Activated T-cell treated with anti-CD3 and anti-CD28 coated beads for 48 hours (primary cell): ENCODE measurements at places on chromosomes 4 and X.

GRCh38 chr4:145920205-145920604, 18.4 kb downstream of the ZNF827 start:
- DNase-seq: no peak

- no peak for DNase-seq
Measured at GRCh38 chr4:128350449-128351045, 62.9 kb upstream of the PGRMC2 start.

DNA sequence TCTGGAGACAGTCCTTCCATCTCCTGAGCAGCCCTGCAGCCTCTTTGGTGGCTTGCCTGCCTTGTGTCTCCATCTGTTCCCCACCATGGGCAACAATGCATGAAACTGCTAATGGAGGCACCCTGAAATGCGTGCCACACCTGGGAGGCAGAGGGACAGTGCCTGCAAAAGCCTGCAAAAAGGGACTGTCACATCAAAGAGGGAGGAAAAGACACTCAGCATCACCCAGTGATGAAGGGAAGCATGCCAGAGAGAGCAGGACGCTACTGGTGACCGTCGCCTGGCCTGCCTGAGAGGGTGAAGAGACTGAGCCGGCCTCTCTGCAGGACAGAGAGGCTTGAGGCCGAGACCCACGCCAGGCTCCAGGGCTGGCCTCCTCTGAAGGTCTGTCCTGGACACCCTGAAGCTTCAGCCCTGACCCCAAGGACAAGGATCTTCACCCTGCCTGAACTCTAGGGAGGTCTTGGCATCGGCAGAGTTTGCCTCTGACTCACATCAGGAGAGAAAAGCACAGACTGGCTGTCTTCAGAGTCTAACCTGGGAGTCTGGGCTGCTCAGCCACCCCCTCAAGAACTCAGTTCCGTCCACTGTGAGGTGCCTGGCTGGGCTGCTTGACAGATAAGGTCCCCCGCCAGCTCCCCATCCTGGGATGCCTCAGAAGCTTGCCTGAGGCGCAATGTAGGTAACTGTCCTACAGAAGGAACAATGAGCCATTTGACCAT, 8.1 kb downstream of the ACSL1 start:
- DNase-seq: no peak

DNA sequence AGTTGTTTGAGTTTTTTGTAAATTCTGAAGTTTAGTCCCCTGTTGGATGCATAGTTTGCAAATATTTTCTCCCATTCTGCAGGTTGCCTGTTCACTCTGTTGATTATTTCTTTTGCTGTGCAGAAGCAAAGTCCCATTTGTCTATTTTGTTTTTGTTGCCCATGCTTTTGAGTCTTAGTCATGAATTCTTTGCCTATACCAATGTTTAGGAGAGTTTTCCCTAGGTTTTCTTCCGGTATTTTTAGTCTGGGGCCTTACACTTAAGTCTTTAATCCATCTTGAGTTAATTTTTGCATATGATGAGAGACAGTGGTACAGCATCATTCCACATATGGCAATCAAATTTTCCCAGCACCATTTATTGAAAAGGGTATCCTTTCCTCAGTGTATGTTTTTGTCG, 405.8 kb upstream of the RPS6KA3 start:
- no peak for DNase-seq

GRCh38 chrX:68511255-68511654, 12.4 kb downstream of the YIPF6 start:
- no peak for DNase-seq

- DNase-seq: no peak
Measured at GRCh38 chr4:110172972-110173371, 25.4 kb downstream of the ELOVL6 start.

DNA sequence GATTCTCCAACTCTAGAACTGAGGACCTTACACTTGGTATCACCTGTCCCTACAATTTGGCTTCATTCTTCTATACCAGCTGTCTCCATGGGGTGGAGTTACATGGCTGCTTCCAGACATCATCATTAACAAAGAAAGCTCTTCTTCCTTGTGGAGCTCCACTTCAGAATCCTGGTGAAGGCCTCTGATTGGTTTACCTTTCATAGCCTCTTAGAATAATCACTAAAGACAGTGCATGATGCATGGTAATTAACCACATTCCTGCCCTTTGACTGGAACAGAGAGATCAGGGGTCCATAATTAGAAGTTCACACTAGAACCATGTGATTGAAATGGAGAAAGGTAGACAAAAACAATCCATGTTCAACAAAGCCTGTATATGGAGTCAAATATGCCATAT, 112.6 kb upstream of the ZNF827 start:
- DNase-seq: no peak

DNA sequence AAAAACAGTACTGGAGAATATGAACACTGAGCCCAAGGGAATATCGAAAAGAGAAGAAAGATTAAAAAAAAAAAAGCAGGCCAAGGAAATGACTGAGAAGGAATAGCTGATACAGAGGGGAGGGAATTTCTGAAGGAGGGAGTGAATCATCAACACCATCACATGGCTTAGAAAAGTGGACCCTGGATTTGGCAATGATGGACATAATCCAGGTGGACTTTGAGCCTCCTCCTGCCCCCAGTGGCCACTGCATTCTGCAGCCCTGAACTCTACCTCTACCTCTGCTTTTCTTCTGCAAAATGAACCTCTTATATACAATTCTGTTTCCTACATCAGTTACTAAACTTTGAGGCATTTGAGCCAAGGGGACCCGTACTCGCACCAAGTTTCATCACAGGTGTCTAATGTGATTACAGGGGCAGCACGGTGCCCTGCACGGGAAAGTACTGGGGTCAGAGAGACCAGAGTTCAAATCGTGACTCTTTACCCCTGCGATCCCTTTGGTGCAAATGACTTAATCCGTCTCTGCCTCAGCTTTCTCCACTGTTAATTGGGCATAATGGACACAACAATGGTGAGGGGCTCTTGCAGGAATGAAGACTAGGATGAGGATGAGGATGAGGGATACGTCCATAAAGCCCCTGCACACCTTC, 1.1 kb downstream of the OCIAD2 start:
- no peak for DNase-seq

DNA sequence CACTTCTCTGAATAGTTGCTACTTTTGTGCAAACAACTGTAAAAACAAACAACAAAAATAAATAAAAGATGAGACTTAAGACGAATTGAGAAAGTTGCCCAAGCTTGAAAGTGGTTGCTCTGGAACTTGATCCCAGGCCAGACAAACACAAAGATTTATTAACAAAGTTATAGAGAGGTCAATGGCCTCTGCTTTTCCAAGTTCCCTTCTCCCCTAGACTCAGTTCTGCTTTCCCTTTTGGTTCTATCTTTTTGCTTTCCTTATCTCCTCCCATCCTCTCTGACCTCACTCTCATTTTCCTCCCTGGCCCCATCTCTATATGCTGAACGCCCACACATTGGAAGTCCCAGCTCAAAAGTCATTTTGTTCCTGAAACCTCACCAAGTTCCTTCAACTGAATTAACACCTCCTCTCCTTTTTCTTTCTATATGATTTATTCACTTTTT, 82.7 kb downstream of the MXRA5 start:
- DNase-seq: no peak

GRCh38 chrX:109281483-109282275, 200.2 kb downstream of the GUCY2F start:
- DNase-seq: no peak

DNA sequence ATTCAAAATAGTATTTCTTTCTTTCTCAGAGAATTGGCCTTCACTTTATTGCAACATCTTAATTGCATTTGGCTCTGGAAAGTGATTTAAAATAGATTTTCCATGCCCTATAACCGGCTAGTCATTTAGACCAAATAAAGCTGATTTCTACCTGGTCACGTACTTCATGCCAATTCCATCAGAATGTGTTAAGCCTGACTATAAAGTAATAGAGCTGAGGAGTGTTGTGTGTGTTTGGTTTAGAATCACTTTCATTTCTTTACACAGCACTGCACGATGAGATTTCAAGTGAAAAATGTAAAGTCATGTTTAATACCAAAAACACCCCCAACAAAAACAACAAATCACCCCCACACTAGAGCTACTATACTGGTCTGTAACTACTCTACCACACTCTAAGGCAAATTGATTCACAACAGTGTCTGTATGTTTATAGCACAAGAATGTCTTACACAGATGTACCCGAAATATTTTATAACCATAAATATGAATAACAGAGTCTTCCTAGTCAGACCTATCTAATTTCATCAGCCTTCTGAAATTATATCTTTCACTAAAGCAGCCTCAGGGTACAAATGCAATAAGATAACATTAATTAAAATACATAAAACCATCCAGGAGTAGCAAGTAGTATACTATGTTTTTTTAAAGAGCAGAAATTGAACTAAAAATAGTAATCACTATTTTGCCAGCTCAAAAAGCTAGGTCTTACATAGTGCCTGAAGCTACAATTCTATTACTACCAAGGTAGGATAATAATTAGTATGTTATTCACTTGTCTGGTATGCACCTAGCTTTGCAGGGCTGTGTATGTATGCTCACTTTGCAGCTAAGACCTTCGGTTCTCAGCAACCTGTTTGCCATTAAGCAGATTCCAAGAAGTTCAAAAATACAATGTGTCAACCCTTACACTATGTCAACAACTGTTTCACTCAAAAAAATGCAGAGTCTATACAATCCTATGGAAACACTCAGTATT, 28.4 kb downstream of the APBB2 start:
- no peak for DNase-seq

DNA sequence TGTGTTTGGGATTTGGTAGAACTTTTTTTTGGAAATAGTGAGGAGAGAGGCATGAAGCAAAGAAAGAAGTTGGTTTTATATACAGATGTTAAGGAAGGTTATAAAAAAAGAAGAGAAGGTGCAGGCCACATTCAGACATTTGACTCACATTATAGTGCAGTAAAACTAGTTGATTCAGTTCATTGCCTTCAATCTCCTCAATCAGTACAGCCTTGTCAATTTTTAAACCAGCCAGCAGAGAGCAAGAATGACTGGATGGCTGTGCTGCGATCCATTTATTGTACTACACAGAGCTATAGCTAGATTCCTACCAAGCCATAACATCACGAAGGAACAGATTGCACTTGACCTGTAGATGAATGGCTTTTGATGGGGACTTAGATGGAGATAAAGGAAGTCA, 79.7 kb upstream of the LSM6 start:
- no peak for DNase-seq

- DNase-seq: no peak
Measured at GRCh38 chrX:123834116-123834515, 25.7 kb upstream of the XIAP start.

DNA sequence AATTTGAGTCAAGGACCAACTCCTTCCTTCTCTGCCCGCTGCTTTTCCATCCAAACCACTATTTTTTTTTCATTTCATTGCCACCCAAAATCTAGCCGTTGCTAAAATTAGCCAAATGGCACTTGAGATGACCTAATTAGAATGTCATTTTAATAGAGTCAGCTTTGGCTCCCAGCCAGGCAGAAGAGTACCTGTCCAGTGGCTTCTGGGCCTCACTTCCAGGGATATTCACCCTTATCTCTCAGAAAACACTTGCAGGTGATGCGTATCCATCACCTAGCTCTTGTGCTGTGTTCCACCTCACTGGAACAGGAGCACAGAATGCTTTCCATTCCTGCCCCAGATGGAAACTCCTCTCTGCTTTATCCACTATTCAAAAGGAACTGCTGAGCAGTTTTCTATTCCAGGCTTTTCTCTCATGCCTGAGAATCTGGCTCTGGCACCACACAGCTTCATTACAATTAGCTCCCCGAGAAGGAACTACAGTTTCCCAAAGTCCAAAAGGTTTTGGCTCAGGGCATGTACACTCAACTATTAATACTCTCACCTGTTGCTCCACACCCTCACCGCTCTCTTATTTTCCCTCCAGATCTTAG, 18.5 kb downstream of the MAGEA9B start:
- DNase-seq: no peak

DNA sequence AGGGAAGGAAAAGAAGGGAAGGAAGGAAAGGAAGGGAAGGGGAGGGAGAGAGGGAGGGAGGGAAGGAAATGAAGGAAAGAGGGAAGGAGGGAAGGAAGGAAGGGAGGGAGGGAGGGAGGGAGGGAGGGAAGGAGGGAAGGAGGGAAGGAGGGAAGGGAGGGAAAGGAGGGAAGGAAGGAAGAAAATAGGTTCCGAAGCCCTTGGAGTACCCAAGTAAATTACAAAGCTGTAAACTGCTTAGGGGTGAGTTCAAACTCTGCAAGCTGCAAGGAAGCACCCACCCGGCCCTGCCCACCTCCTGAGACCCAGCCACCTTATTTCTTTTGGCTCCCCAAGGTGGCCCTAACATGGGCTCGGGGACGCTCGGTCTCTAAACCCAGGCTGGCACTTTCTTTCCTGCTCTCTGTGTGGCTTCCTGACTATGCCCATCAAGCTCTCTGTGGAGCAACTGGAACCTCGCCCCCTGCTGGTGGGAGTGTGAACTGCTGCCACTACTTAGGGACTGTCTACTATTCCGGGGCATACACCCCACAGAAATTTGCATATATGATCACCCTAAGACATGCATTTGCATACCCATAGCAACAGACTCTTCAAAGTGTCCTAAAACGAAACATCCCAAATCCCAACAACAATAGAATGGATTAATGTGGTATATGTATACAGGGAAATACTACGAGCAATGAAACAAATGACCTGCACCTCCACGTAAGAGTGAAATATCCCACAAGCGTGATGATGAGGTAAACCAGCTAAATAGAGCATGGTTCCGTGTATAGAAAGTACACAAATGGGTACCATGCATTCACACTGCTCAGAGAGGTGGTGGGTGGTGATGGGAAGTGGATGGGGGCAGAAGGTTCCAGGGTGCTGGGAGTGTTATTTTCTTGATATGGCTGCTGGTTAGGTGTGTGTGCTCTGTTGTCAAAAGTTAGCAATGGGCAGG, 151.7 kb upstream of the TBL1X start:
- peak; percentile 62 for DNase-seq

DNA sequence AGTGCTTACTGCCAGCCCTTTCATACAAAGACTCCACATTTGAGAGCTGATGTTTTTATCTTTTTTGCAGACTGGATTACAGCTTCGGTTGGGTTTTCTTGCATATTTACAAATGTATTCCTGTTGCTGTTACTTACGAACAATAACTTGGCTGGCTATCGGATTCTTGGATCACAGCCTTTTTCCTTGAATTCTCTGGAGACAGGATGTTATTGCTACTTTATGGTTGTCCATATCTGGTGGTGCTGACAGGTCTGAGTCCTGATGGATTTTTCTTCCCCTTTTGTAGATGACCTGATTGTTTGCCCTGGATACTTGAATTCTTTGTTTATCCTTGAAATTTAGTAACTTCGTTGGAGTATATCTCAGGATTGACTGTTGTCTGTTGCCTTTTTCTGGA, 77.7 kb downstream of the PDK3 start:
- DNase-seq: no peak

DNA sequence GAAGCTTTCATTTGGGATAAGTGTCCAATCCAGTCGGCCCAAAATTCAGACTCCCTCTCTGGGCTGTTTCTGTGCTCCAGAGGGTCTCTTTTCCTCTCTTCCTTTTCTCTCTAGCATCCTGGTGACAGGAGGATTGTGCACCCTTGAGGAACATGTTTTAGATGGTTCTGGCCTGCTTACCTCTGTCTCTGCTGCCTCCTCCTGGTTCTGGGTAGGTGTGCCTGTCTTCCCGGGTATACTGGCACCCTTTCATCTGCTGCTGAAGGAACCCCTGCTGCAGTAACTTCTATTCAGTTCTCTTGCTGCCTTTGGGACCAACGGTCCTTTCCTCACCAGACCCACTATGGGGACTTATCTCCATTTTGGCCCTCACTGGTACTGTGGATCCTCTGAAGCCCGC, 53.2 kb downstream of the HMGB2 start:
- no peak for DNase-seq
